Pons (tissue), 1 donor: ENCODE measurements at places on chromosomes 11 and 22.

DNA sequence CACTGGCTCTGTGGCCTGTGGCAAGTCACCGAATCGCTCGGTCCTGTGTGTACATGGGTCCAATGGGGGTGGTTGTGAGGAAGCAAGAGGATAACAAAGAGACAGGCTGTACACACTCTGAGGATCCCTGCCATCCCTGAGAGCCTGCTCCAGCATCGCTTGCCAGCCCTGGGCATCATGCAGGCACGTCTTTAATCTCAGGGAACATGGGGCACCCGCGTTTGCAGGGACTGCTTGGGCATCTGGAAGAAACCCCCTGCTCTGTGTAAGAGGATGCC lies 1.3 kb upstream of the C1QTNF5 start:
- no peak for DNase-seq

- no peak for DNase-seq
Observed at GRCh38 chr11:10109806-10110205, 184.2 kb downstream of the SBF2 start.

DNA sequence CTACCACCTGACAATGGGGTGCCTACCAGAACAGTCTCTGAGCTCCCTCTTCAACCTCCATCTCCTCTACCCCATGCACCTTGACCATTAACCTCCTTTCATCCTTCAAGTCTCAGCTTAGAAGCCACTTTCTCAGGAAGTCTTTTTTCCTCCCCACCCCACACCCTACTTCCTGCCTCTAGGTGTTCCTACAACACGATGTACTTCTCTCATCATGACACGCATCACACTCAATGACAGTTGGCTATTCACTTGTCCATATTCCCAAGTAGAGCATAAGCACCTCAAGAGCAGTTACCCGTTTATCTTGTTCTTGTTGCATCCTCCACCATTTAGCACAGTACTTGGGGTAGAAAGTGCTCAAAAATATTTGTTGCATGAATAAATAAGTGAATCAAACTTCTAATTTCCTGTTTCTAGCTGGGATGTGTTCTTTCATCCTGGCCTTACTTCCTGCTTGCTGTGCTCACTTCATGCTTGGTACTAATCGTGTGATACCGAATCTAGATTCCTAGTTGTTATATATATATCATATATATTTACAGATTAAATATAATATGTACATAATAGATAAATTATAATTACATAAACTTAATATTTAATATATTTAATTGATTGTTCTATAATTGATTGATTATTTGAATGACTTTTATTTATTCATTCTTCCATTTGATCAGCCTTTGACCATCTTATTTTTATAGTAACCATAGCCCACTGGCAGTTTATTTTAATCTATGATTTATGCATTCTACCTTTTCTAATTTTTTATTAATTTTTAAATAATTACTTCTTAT lies 177.5 kb upstream of the TMEM45B start:
- DNase-seq, result no peak

GRCh38 chr11:94732617-94733281 lies 35.4 kb upstream of the AMOTL1 start:
- DNase-seq, result no peak

DNA sequence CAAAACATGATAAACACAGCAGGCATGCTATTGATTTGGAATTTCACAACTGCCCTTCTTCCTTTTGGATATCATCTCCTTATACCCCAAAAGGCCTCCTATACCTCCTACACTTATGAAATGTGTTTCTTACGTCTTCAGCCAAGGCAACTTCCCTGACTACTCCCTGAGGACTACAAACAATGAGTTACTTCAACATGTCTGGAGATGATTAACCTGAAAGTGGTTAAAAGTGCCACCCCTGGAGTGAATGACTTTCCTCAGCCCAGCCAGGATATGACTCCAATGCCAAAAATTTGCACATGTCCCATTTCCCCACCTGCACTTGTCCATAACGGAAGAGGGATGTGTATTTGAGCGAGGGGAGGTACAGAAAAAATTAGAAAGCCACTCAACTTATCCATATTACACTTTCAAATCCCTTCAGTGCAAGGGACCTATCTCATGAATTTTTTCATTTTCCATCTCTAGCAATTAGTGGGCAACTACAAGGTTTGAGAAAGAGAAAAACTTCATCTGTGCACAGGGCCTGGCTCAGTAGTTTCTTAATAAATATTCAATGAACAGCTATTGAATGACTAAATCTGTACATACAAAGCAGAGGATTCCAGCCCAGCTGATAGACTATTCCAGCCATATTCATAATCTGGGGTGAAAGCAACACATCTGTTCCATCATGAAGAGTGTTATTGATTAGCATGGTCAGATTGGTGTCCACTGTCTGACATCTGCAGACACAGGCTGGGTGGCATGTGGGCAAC lies 36.8 kb downstream of the KIRREL3 start:
- DNase-seq, result no peak

- no peak for DNase-seq
Observed at GRCh38 chr11:64518928-64519327, 72.1 kb upstream of the SLC22A12 start.

DNA sequence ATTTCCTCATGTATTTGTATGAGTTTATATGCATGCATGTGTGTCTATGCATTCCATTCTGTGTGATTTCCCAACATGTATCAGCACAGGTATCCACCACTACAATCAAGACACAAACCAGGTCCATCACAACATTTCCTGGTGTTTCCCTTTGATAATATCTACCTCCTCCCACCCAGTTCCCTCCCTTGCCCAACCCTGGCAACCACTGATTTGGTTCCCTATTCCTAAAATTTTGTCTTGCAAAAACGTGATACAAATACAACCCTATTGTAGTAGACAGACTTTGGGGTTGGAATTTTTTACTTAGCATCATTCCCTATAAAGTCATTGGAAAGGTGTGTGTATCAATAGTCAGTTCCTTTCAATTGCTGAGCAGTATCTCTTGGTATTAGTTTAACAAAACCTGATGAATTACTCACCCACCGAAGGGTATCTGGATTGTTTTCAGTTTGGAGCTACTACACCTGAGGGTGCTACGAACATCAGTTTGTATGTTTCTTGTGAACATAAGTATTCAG lies 51.8 kb upstream of the IGLL5 start:
- DNase-seq, result no peak

DNA sequence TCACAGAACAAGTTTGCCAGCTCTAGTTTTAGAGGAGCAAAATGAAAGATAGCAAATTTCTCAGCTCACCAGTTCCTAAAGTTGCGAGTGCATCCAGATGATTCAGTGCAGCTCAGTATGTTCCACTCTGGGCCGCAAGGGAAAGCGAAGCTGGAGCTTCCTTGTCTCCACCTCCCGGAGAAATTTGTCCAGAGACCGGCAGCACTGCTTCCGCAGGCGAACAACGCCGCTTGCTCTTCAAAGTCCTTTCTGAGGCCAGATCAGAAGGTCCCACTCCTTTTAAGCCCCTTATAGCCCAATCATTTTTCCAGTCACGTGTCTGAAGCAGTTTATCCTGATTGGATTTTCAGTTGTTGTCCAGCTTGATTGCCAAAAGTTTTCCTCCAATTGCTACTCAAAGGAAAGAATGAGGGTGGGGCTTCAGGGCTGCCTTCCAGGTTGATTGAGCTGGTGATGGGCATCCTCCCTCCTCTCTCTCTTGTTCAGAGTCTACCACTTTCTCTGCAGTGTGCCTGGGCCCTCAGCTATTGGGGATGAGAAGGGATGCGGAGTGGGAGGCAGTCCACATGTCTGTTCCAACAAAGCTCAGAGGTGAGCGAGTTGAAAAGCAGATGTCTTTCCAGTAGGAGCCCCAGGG lies at the start of gene ZNF280A:
Gene ZNF280A (minus strand): TSS at position 251 of the 637 bp plus-strand sequence. CDS start 4,640 bp downstream, outside the sequence.
- no peak for DNase-seq

DNA sequence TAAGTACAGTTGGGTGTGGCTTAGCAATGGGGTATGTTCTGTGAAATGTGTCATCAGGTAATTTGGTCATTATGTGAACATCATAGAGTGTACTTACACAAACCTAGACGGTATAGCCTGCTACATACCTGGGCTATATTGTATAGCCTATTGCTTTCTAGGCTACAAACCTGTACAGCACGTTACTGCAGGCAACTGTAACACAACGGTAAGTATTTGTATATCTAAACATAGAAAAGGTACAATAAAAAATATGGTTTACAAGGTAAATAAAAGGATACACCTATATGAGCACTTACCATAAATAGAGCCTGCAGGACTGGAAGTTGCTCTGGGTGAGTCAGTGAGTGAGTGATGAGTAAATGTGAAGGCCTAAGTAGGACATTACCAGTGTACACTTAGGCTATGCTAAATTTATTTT lies 73.1 kb upstream of the GDPD4 start:
- no peak for DNase-seq

GRCh38 chr11:74460065-74460464 lies 7.3 kb downstream of the KCNE3 start:
- no peak for DNase-seq

GRCh38 chr22:37187891-37188761 lies at the start of gene C1QTNF6:
Gene C1QTNF6, minus strand, starts transcription at chr22:37188247. Its CDS starts 34 bp downstream, at chr22:37188213.
- no peak for DNase-seq

DNA sequence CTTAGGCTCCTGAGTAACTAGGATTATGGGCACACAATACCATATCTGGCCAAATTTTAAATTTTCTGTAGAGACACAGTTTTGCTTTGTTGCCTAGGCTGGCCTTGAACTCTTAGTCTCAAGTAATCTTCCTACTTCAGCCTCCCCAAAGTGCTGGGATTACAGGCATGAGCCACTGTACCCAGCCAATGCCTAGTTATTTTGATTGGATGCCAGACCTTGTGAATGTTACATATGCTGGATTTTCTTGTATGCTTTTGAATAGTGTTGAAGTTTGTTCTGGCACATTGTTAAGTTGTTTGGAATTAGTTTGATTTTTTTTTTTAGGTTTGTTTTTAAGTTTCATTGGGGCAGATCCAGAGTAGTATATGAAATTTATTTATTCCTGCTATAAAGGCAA lies 110.7 kb upstream of the ANO5 start:
- no peak for DNase-seq

DNA sequence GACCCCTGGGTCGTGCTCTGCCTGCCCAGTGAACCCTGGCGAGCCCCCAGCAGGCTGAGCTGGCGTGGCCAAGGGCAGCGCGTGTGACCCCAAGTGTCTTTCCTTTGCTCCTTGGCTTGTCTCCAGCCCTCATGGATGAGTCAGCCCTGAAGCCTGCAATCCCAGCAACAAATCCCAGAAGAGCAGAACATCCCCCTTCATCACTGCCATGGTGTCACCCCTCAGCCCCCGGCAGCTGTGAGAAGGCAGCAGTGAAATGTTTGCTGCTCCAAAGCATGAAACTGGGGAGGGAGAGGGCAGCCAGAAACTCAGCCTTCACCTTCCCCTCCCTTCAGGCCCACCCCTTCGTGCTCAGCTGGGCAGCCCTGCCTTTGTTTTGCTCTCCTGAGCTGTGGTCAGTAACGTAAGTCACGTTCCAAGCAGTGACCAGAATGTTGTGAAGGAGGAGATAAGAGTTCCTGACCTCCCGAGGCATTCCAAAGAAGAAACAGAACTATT lies 29.8 kb downstream of the ADAMTS15 start:
- no peak for DNase-seq

DNA sequence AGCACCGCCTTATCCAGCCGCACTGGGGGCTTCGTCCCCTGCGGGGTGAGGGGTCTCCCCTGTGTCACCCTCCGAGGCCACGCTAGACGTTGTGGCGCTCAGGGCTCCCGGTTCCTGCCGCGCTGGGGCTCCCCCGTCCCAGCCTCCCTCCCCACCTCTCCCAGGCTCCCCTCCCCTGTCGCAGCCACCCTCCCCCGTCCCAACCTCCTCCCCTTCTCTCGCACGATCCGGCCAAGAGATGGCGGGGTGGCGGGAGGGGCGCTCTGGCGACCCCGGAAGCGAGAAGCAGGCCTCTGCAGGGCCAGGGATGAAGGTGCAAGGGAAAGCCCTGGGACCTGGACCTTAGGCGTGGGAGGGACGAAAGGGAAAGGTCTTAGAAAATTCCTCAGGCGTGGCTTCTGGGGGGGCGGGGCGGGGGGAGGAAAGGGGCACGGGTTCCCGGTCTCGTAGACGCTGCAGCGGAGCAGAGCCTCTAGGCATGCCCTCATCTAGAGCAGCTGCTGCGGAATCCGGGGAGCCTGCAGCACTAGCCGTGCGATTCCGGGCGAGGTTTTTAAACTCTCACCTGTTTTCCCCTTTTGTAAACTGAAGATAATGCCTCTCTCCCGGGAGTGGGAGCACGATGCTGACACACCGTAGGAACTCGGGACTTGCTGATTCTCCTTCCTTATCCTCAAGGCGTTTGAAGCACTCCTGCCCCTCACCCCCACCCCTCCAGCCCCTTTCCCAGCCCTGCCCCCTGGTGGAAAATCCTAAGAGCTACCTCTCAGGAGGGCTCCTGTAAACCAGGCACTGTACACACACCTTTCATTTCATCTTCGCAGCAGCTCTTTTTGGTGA lies 14.4 kb downstream of the KCNJ5 start:
- no peak for DNase-seq

- DNase-seq, result no peak
Observed at GRCh38 chr11:102179371-102179770, 69.1 kb downstream of the YAP1 start.

- DNase-seq, result no peak
Observed at GRCh38 chr22:23281053-23281405, 100.7 kb downstream of the BCR start.

DNA sequence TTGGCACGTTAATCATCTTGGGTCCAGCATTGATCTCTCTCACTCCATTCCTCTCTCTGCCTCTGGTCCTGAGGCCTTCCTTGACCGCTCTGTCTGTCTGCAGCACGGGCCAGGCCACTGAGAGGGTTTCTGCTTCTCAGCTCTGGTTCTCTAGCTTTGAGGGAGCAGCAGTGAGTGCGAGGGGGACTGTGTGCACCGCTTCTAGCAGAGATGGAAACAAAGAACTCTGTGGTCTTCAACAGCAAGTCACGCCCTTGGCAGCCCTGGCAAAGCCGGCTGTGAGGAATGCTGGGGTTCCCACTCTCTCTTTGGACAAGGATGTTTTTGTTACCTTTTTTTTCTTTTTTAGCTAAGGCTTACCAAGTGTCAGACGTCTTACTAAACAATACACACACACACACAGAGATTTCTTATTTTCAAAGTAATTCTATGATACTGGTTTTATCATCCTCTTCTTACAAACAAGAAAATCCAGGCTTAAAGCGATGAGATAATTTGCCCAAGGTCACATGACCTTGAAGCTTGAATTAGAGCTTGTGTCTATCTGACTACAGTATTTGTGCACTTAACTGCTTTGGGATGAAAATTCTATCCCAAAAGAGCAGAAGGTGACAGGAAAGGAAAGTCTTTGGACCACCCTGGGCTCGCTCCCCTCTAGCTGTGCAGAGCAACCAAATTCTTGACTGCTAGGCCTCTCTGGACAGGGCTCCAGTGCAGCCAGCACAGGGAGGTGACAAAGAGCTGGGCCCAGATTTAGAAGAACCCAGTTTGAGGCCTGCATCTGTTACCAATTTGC lies 293.2 kb downstream of the NTM start:
- DNase-seq, result peak; percentile 93

- DNase-seq, result peak; percentile 80
Observed at GRCh38 chr11:17528181-17528691, 16.0 kb downstream of the USH1C start.
